ENCODE measurements at places on chromosomes 5 and 9. TPM values are rescaled to one million over a fixed set of nuclear protein-coding genes. Genes with fewer than 3 reads are reported as not detected.

Gene ASS1
- total RNA-seq, result 71.3 TPM

- H3K27me3 ChIP-seq, result no peaks in the 10 kb centered on the region
- H3K4me1 ChIP-seq, result peaks cover 3% of the 10 kb centered on the region
- H3K27ac ChIP-seq, result no peak overlapping the region
Measured at GRCh38 chr5:90477621-90478215, 3.1 kb downstream of the POLR3G start.

- H3K4me1 ChIP-seq, result no peaks in the 10 kb centered on the region
- no peaks in the 10 kb centered on the region for H3K36me3 ChIP-seq
- no peak overlapping the region for H3K4me3 ChIP-seq
- DNase-seq, result no peak
- no peaks in the 10 kb centered on the region for H3K27me3 ChIP-seq
- H3K27ac ChIP-seq, result no peak overlapping the region
Measured at GRCh38 chr5:39149966-39150365, 69.4 kb downstream of the FYB1 start.

GRCh38 chr5:37557734-37558293 lies 178.7 kb downstream of the WDR70 start:
- H3K36me3 ChIP-seq, result no peaks in the 10 kb centered on the region
- no peaks in the 10 kb centered on the region for H3K27me3 ChIP-seq
- H3K4me3 ChIP-seq, result no peak overlapping the region
- no peak for DNase-seq
- no peak overlapping the region for H3K27ac ChIP-seq

DNA sequence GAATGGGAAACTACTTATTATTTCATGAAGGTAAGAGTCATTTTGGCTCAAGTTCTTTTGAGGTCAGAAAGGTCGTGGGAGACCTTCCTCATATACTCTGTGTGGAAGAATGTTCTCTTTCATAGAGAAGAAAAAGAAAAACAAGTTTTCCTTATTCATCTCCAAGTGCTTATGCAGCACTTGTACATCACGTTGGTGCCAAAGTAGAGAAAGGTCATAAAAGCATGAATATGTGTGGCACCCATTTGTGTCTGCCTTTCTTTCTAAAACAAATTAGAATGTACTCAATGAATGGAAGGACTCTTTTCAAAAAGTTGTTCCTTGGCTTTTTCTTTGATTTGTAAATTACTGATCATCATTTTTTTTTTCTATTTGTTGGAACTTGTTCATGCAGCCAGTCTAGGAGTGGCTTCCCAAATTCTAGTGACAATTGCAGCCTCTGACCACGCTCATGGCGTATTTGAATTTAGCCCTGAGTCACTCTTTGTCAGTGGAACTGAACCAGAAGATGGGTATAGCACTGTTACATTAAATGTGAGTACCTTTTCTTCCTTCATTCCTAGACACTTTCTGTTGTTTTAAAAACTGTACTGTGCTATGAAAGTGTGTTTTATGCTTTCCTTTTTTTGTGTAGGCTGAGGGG lies 122.4 kb downstream of the ADGRV1 start:
- H3K27me3 ChIP-seq, result no peaks in the 10 kb centered on the region
- DNase-seq, result no peak
- H3K4me3 ChIP-seq, result no peak overlapping the region
- H3K27ac ChIP-seq, result no peak overlapping the region

DNA sequence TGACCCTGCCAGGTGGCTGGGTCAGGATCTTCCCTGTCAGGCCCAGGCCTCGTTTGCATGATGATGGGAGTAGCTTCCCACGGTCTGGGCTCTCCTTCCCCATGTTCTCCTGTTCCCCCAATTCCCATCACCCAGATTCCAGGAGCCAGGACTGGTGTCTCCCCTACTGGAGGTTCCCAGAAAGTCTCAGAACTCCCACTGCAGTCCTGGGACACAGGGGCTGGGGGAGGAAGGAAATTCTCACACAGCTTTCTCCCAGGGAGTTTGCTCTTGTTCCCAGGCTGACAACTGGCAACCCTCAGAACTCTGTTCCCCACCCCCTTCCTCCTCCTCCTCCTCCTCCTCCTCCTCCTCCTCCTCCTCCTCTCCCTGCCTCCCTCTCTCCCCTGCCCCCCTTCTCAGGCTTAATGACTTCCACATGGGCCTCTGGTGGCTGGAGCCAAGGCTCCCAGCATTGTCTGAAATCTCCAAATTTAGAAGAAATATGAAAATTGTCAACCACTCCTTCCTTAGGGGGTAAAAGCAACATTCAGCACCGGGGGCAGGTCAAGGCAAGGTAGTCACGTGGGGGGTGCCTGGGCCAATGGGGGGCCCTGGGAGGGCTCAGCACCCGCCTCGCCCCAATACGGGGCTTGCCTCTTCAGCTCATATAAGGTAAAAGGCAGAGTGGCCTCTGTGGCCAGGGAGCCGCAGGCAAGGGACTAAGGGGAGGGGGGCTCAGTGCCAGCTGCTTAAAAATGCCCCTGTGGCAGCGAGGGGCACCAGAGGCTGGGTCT lies 27.3 kb upstream of the IL17B start:
- H3K4me3 ChIP-seq, result peak overlapping the region; percentile 54
- H3K27me3 ChIP-seq, result no peaks in the 10 kb centered on the region
- peak; percentile 94 for DNase-seq

GRCh38 chr9:129497005-129497812 lies 123.7 kb downstream of the C9orf50 start:
- H3K4me1 ChIP-seq, result peaks cover 25% of the 10 kb centered on the region
- no peaks in the 10 kb centered on the region for H3K27me3 ChIP-seq
- no peaks in the 10 kb centered on the region for H3K36me3 ChIP-seq
- peak; percentile 75 for DNase-seq
- peak overlapping the region; percentile 55 for H3K4me3 ChIP-seq
- peak overlapping the region; percentile 96 for H3K27ac ChIP-seq

DNA sequence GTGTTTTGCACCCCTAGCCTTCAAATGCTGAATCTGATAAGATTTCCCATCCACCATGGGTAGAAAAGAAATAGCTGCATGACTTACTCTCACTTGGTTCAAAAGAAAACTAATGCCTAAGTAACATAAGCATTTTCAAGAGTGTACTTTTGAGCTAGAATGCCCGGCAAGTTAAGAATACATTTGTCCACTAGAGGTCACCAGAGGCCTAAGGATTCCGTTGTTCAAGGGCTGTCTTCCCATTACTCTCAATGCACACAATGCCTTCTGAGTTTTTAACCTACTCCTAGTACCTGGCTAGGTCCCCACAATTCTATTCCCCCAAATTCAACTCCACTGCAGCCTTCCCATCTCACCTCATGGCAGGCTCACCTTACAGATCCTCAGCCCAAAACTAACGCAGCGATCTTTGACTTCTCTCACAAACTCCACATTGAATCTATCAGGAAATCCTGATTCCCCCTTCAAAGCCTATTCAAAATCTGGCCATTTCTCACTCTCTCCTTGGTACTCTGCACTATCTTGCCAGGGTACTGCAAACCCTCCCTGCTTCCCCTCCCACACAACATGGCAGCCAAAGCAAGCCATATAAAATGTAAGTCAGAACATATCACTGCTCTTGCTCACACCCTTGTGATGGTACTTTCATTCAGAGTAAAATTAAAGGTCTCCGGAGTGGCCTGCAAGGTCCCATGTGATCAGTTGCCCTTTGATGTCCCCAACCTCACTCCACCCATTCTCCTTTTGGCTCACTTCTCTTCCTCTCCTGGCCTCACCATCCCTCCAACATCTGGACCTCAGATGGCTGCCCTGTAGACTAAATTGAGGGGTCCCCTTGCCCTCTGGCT lies 13.4 kb downstream of the OXCT1 start:
- no peaks in the 10 kb centered on the region for H3K27me3 ChIP-seq
- no peak overlapping the region for H3K4me3 ChIP-seq
- no peaks in the 10 kb centered on the region for H3K36me3 ChIP-seq
- no peaks in the 10 kb centered on the region for H3K4me1 ChIP-seq
- H3K27ac ChIP-seq, result no peak overlapping the region

Gene WDR70
- 24.1 TPM for total RNA-seq

GRCh38 chr9:70535546-70536323 lies 121.3 kb upstream of the KLF9 start:
- H3K27me3 ChIP-seq, result no peaks in the 10 kb centered on the region
- no peak overlapping the region for H3K27ac ChIP-seq
- no peak for DNase-seq

GRCh38 chr5:40437452-40437861 lies 242.3 kb upstream of the PTGER4 start:
- no peak overlapping the region for H3K27ac ChIP-seq
- H3K4me1 ChIP-seq, result no peaks in the 10 kb centered on the region
- H3K36me3 ChIP-seq, result no peaks in the 10 kb centered on the region
- H3K4me3 ChIP-seq, result no peak overlapping the region

- no peak for DNase-seq
- H3K4me3 ChIP-seq, result no peak overlapping the region
- no peak overlapping the region for H3K27ac ChIP-seq
- H3K36me3 ChIP-seq, result no peaks in the 10 kb centered on the region
- no peaks in the 10 kb centered on the region for H3K4me1 ChIP-seq
- no peaks in the 10 kb centered on the region for H3K27me3 ChIP-seq
Measured at GRCh38 chr9:3908731-3909130, 382.9 kb upstream of the RFX3 start.

DNA sequence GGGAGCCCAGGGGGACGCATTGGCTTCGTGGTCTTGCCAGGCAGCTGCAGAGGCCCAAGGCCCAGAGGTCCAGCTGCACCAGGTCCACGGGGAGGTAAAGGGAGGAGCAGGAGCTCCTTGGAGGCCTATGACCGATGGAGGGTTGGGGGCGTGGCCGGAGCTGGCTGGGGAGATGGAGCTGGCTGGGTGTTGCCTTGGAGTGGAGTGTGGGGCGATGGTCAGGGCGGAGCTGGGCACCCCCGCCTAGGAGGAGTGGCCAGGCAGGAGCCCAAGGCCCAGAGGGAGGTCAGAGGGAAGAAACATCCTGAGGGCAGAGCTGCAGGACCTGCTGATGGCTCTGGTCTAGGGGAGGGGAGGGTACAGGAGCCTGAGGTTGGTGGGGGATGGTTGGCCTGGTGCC lies 44.6 kb downstream of the KCNT1 start:
- DNase-seq, result no peak
- H3K36me3 ChIP-seq, result no peaks in the 10 kb centered on the region
- no peak overlapping the region for H3K4me3 ChIP-seq
- H3K4me1 ChIP-seq, result no peaks in the 10 kb centered on the region
- no peaks in the 10 kb centered on the region for H3K27me3 ChIP-seq

Gene IL4
- not detected for total RNA-seq

GRCh38 chr5:81719743-81720345 lies 31.1 kb downstream of the SSBP2 start:
- no peak overlapping the region for H3K4me3 ChIP-seq
- no peak for DNase-seq
- H3K4me1 ChIP-seq, result peaks cover 15% of the 10 kb centered on the region
- H3K27me3 ChIP-seq, result no peaks in the 10 kb centered on the region

DNA sequence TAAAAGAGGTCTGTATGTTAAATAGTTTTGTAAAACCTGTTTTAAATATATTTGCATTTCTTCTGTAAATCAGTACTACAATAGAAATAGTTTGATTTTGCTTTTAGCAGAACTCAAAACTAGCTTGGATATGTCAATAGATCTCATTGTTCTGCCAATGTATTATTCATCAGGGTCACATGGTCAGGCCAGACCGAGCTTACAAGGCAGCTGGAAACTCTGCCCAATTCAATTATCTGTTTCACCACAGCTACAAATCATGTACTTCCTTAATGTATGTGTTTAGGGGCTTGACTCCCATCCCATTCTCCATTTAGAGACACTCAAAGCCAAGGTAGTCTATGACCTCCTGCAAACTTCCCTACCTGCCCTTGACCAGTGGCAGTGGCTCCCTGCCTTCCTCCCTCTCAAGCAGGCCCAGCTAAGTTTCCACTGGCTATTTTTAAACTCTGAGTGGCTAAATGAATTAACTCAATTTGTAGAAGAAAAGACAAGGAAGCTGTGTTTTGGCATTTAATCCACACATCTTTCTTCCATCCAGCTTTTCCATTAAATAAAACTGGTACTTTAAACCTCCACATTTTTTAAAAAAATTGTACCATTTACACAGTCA lies 46.4 kb upstream of the SELENOP start:
- H3K27ac ChIP-seq, result no peak overlapping the region
- no peaks in the 10 kb centered on the region for H3K36me3 ChIP-seq
- no peak overlapping the region for H3K4me3 ChIP-seq
- no peaks in the 10 kb centered on the region for H3K27me3 ChIP-seq
- peaks cover 4% of the 10 kb centered on the region for H3K4me1 ChIP-seq
- no peak for DNase-seq

GRCh38 chr9:2210201-2210600 lies 195.1 kb downstream of the SMARCA2 start:
- H3K4me1 ChIP-seq, result no peaks in the 10 kb centered on the region
- no peaks in the 10 kb centered on the region for H3K27me3 ChIP-seq
- no peak for DNase-seq

- DNase-seq, result no peak
- H3K27me3 ChIP-seq, result no peaks in the 10 kb centered on the region
- no peak overlapping the region for H3K27ac ChIP-seq
Measured at GRCh38 chr9:12826924-12827565, 52.2 kb downstream of the LURAP1L start.

DNA sequence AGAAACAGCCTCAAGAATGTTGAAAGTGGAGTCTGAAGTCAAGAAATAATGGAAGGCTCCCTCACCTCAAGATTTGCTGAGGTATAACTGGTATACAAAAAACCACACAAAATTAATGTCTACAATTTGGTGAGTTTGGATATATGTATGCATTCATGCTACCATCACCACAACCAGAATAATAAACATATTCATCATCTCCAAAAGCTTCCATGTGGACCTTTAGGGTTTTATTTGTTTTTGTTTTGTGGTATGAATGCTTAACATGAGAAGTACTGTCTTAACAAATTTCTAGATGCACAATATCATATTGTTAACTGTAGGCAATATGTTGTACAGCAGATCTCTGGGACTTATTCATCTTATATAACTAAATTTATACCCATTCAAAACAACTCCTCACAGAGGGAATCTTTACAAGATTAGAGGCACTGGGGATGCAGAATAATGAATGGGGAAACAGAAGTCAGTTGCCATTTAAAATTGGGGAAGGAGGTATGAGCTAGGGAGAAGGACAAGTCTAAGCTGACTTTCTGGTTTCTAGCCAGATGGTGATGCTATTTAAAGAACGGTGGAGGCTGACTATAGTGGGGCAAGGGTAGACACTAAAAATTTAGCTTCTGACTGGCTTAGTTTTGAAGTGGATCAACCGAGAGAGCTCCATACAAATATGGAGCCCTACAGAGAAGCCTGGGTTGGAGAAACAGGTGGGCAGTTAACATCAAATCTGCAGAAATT lies 213.9 kb downstream of the BNC2 start:
- H3K27ac ChIP-seq, result no peak overlapping the region
- H3K36me3 ChIP-seq, result no peaks in the 10 kb centered on the region
- DNase-seq, result no peak
- H3K4me1 ChIP-seq, result peaks cover 13% of the 10 kb centered on the region

DNA sequence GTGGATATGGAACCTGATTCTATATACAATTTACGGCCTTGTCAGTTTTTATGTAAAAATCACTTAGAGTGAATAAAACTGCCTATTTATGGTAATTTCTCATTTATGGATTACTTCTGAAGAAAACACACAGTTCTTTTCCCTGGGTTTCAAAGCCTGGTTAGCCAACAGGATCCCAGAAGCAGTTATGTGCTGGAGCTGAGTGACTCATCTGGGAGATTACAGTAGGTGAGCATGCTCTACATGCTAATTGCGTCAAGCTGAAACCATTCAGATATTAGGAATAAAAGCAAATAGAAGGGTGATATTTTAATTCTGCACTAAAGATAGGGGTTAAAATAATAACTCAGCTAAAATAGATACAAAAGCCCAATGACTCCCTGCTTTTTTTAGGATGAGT lies 47.8 kb downstream of the PDE4D start:
- H3K4me1 ChIP-seq, result no peaks in the 10 kb centered on the region
- H3K27ac ChIP-seq, result no peak overlapping the region
- no peaks in the 10 kb centered on the region for H3K27me3 ChIP-seq
- DNase-seq, result no peak
- H3K36me3 ChIP-seq, result no peaks in the 10 kb centered on the region
- no peak overlapping the region for H3K4me3 ChIP-seq

Gene RNF180
- total RNA-seq, result 14.5 TPM

Measured in ovary (tissue), 10 donors.